Endothelial cell of coronary artery (primary cell): ENCODE measurements at places on chromosomes 2 and 18. TPM values are rescaled to one million over a fixed set of nuclear protein-coding genes. Genes with fewer than 3 reads are reported as not detected.

YWHAQ gene
- 225 and 252 TPM in 2 replicates for total RNA-seq

R3HDM1 gene
- total RNA-seq, result 4.7 and 7.1 TPM in 2 replicates

ABCB11 gene
- total RNA-seq, result 0.18 and 0.56 TPM in 2 replicates

SCN2A gene
- under 0.01 TPM in 2 replicates for total RNA-seq

SPDYA gene
- total RNA-seq, result 0.81 and 1.3 TPM in 2 replicates

DNER gene
- total RNA-seq, result 0.09 and 3.6 TPM in 2 replicates

FARSB gene
- 11.0 and 13.5 TPM in 2 replicates for total RNA-seq

AMER3 gene
- total RNA-seq, result not detected in 2 replicates

TLX2 gene
- not detected in 2 replicates for total RNA-seq

KCNJ13 gene
- total RNA-seq, result not detected in 2 replicates

SLC30A3 gene
- total RNA-seq, result not detected in 2 replicates

RESP18 gene
- not detected in 2 replicates for total RNA-seq

REG1A gene
- not detected in 2 replicates for total RNA-seq
